Adrenal gland (tissue), 19 donors: ENCODE measurements at places on chromosomes 3 and 15. TPM values are rescaled to one million over a fixed set of nuclear protein-coding genes. Genes with fewer than 3 reads are reported as not detected.

The AEN gene
- polyA plus RNA-seq: 6.8 TPM

The SLC49A4 gene
- polyA plus RNA-seq: 2.2 TPM

The TTC23 gene
- polyA plus RNA-seq: 20.4 TPM

The KLHL40 gene
- polyA plus RNA-seq: not detected

The PPP2R3A gene
- polyA plus RNA-seq: 20.6 TPM

The RBPMS2 gene
- polyA plus RNA-seq: 4.0 TPM

The TGM5 gene
- polyA plus RNA-seq: not detected
